ENCODE measurements at places on chromosomes 12 and 14.

DNA sequence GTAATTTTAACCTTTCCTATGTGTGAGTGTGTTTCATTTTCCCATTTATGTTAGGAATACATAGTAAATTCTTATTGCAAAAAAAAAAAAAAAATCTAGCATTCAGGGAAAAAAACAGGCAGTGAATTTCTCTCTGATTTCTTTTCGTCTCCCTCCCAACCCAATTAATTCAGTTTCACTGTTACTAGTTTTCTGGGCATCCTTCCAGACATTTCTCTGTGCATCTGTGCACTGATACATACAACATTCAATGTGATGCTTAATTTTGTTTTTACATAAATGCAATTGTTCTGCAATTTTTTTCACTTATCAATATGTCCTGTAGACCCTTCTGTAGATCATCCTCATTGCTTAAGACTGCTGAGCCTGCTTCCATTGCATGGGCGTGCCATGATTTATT lies 694.3 kb upstream of the TBX3 start:
- DNase-seq = no peak

DNA sequence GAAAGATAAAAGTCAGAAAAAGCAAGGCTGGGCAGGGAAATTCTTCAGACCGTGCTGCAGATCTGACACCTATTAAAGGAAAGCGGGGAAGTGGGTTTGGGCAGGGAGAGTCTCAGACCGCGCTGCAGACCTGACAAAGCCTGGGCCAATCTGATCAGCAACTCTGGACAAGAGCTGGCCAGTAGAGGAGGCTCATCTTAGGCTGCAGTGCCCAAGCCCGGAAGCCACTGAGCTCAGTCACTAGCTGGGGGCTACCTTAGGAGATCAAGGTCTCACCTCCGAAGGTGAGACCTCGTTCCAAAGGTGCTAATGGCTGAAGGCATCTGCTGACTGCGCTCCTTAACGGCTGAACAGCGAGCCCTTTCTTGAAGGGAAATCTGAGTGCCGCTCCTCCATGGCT lies 60.2 kb downstream of the SINHCAF start:
- no peak for DNase-seq

GRCh38 chr14:51860164-51860824 lies at the start of gene GNG2:
TSS of gene GNG2 (plus strand) at chr14:51860612. CDS start at chr14:51950679, 90,067 bp downstream.
- DNase-seq = no peak

DNA sequence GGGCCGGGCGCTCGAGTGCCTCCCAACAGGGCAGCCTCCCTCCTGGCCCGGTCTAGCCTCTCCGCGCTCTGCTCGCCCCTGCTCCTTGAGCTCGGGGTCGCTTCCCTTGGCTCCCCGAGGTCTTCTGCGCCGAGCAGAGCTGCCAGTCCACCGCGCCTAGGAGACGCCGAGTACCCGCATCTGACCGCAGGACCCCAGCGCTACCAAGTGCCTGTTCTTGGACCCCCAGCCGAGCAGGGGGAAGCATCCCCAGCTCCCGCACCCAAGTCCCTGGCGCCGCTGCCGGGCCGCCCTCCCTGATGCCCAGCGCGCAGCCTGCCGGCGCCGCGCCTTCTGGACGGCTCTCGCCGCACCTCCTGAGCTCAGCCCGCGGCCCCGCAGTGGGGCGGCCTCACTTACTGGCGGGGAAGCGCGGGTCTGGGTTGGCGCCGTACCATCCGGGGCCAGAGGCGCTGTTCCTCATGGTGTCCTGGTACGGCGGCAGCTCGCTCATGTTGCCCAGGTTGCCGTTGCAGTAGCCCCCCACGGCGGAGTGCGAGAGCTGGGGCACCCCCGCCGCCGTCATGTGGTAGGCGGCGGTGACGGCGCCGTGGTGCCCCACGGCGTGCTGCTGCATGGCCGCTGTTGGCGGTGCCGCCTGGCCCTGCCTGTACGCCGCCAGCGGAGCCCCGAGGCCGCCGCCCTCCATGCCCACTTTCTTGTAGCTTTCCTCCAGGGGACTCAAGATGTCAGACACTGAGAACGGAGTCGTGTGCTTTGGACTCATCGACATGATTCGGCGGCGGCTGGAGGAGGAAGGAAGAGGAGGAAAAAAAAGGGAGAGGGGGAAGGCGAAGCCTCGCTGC lies 1.2 kb downstream of the NKX2-1 start:
- DNase-seq = peak; percentile 8

DNA sequence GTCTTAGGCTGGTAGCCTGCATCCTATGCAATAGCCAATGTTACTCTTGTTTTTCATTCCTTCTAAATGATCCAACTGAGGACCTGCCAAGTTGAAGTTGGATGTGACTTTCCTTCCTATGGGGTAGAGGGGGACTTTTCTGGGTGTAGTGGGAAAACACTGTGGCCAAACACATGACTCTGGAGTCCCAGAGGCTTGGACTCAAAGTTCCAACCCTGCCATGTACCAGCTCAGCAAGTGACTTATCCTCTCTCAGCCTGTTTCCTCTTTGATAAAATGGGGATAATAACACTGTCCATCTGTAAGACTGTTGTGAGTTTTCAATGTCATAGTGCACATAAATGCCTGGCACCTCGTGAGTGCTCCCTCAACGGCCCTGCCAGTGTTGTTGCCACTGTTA lies 97.0 kb downstream of the ZFP36L1 start:
- DNase-seq = no peak

All from GM19239 (cell line).